Melanocyte of skin (primary cell): ENCODE measurements at places on chromosomes 5 and 9. TPM values are rescaled to one million over a fixed set of nuclear protein-coding genes. Genes with fewer than 3 reads are reported as not detected.

The MAPKAP1 gene
- total RNA-seq, result 58.5 and 76.3 TPM in 2 replicates

The SLC25A51 gene
- 43.6 and 47.0 TPM in 2 replicates for total RNA-seq

The INSL6 gene
- total RNA-seq, result not detected in 2 replicates

The SLC36A2 gene
- total RNA-seq, result not detected in 2 replicates

The KIAA0825 gene
- total RNA-seq, result 3.8 and 7.3 TPM in 2 replicates

The TERT gene
- total RNA-seq, result not detected in 2 replicates

The FRMD3 gene
- under 0.01 and 0.36 TPM in 2 replicates for total RNA-seq

The PCDHA5 gene
- under 0.01 TPM in 1 of 2 replicates, not detected in the other for total RNA-seq

The NR6A1 gene
- total RNA-seq, result 2.7 and 4.0 TPM in 2 replicates

The MAN2A1 gene
- 38.3 and 46.4 TPM in 2 replicates for total RNA-seq

The LCN10 gene
- total RNA-seq, result not detected in 2 replicates

The CDH18 gene
- total RNA-seq, result 0.34 TPM in 1 of 2 replicates, not detected in the other

The EQTN gene
- 0.93 TPM in 1 of 2 replicates, not detected in the other for total RNA-seq

The ADRB2 gene
- 0.34 and 2.9 TPM in 2 replicates for total RNA-seq

The PCDHA2 gene
- not detected in 2 replicates for total RNA-seq

The CXCL14 gene
- total RNA-seq, result under 0.01 TPM in 1 of 2 replicates, not detected in the other

The C9orf50 gene
- not detected in 2 replicates for total RNA-seq

The NUDCD2 gene
- 5.3 and 7.4 TPM in 2 replicates for total RNA-seq
